ENCODE measurements at places on chromosomes 1 and 21. TPM values are rescaled to one million over a fixed set of nuclear protein-coding genes. Genes with fewer than 3 reads are reported as not detected.

- no peak for DNase-seq
These were observed 78.5 kb downstream of the ARHGEF10L start for GRCh38 chr1:17617787-17618557.

DNA sequence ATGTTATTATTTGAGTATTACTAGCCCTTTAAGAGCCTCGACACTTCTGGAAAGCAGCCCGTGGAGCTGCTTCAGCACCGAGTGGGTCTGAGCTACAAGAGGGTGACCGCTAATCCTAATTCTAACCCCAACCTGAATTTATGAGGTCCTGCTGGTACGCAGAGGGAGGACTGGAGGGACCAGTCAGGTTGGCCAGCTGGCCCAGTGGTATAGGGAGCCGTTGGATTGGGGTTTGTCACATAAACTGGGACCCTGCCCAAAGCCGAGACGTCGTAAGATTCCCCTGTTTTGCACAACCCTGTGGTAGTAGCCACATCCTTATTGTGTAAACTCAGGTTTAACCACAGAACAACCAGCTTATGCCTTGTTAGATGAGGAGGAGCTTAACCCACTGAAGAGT, 60.8 kb upstream of the F3 start:
- no peak for DNase-seq

- DNase-seq, result peak; percentile 82
These were observed 109.6 kb upstream of the DPYD start for GRCh38 chr1:98030483-98030882.

DNA sequence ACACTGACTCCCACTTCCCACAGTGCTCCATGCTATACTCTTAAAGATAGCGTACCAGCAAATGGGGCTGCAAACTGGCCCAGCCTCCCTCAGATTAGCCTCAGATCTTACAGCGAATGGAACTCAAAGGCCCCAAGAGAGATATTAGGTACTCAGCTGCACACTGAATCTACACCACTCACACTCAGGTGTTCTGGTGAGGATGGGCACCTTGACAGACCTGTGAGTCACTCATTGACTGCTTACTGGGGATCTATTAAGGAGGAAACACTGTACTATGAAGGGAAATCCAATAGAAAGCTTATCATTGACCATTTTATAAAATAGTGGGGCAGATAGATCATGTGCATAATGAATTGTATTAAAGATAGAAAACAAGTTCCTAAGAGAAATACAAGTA, 164.3 kb upstream of the ATP1B1 start:
- no peak for DNase-seq

- peak; percentile 76 for DNase-seq
These were observed 18.8 kb downstream of the ADGRB2 start for GRCh38 chr1:31745096-31745945.

DNA sequence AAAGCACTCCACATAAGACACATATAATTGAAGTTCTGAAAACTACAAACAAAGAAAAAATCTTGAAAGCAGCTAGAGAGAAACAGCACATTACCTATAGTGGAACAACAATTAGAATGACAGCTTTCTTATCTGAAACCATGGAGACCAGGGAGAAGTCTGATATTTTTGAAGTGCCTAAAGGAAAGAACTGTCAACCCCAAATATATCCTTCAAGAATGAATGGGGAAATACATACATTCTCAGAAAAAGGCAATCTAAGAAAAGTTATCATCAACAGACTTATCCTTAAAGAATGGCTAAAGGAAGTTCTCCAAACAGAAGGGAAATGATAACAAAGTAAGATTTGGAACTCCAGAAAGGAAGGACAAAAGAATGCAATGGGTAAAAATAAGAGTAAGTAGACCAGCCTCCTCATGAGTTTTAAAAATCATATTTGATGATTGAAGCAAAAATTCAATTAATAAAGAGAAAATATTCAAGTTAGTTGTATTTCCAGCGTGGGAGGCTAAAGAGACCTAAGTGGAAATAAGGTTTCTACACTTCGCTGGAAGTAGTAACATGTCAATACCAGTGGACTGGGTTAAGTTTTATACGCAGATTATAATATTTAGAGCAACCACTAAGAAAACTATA, 170.8 kb upstream of the SAMSN1 start:
- no peak for DNase-seq

GRCh38 chr1:188386161-188386560, 1557.4 kb downstream of the PLA2G4A start:
- no peak for DNase-seq

GRCh38 chr1:62325081-62325480, 5.8 kb upstream of the KANK4 start:
- no peak for DNase-seq

DNA sequence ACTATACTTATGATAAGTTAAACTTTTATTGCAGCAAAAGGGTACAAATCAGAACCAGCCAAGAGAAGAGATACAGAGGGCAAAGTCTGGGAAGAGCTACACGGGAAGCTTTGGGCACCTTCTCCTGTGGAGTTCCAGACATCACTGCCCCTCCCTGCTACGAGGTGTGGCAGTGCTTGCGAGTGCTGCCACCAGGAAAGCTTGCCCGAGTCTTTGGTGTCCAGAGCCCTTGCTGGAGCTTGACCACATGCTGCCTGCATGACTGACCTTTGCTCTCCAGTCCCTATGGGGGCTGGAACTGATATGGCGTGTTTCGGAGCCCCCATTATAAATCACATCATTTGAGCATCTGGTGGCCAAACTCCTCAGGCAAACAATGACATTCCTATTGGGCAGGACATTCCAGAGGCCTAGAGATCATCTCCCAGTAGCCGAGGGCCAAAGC, 23.4 kb downstream of the PLEKHO1 start:
- DNase-seq, result no peak

GRCh38 chr1:12596007-12596821, 21.8 kb downstream of the DHRS3 start:
- peak; percentile 96 for DNase-seq

GRCh38 chr1:58502519-58502918, 44.0 kb downstream of the OMA1 start:
- DNase-seq, result no peak

DNA sequence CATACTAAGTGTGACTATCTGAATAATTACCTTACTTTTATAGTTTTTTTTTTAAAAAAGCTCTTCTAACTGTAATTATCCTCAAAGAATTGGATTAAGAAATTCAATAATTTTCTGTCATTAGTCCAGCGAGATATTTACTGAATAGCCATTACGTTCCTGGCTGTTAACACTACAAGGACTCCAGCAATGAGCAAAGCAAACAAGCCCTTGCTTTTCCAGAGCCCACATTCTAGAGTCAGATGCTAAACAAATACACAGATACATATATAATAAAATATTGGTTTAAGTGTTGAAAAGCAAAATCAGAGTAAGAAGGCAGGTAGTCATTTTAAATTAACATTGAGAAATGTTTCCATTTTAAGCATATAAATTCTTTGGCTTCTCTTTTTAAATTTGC, 118.4 kb downstream of the ATF6 start:
- no peak for DNase-seq

GRCh38 chr1:193794239-193794638, 607.8 kb upstream of the B3GALT2 start:
- no peak for DNase-seq

GRCh38 chr1:151907363-151908139, 1.8 kb downstream of the THEM4 start:
- DNase-seq, result no peak

GRCh38 chr1:30338765-30339164, 384.6 kb downstream of the MATN1 start:
- DNase-seq, result no peak

DNA sequence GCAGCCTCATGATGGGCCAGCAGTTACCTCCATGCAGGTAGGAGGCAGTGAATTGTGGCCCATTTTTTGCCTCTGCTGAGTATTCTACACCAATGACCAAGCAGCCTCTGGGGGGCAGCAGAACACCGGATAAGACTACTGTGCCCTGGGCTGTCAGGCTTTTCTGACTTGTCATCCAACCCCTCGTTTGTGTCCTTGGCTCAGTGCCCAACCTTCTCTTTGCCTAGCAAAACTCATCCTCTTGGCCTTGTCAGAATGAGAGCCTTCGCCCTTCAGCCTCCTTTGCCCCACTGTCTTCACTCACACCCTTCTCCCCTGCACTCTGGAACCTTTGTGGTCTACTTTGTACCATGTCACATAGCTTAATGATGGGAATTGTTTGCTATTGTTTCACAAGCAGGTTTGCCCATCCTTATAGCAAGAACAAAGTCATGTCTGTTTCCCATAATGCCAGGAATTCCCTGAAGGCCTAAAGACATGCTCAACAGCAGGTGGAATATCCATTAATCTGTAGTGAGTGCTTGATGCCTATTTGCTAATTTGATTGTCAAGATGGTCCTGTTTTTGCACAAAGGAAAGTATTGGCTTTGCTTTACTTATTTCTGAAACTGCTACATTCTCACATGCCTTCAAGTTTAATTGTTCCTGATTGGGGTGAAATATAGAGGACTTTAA, 255.9 kb downstream of the HHAT start:
- peak; percentile 56 for DNase-seq

DNA sequence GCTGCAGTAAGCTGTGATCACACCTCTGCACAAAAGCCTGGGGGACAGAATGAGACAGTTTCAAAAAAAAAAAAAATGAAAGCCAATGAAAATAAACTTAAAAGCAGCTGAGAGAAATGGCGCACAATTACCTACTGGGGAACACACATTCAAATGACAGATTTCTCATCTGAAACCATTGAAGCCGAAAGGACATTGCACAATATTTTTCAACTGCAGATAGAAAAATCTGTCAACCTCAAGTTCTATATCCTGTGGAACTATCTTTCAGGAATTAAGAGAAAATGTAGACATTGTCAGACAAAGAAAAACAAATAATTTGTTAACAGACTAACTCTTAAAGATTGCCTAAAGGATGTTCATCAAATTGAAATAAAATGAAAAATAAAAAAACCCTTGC, 442.8 kb downstream of the MATN1 start:
- no peak for DNase-seq

- DNase-seq, result peak; percentile 71
These were observed 267.2 kb upstream of the SGIP1 start for GRCh38 chr1:66266756-66267155.

- DNase-seq, result no peak
These were observed 6.4 kb downstream of the PBX1 start for GRCh38 chr1:164565357-164565756.

- no peak for DNase-seq
These were observed 44.4 kb downstream of the PTPN14 start for GRCh38 chr1:214506972-214507431.

DNA sequence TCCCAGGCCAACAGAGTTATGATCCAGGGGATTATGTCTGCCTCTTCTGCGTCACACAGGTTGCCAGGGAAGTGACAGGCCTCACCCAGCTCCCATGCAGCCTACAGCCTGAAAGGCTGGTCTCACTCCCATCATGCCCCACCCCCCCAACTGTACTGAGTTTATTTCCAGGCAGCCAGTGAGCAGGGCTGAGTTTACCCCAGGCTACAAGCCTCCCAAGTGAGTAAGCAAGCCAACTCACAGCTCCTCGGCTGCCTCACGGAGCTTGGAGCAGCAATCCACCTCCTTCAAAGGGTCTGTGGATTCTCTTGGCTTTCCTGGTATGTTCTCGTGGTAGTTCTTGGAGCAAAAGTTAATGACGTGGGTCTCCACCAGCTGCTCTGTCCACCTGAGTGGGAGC, 1147.6 kb upstream of the ADGRL4 start:
- no peak for DNase-seq

DNA sequence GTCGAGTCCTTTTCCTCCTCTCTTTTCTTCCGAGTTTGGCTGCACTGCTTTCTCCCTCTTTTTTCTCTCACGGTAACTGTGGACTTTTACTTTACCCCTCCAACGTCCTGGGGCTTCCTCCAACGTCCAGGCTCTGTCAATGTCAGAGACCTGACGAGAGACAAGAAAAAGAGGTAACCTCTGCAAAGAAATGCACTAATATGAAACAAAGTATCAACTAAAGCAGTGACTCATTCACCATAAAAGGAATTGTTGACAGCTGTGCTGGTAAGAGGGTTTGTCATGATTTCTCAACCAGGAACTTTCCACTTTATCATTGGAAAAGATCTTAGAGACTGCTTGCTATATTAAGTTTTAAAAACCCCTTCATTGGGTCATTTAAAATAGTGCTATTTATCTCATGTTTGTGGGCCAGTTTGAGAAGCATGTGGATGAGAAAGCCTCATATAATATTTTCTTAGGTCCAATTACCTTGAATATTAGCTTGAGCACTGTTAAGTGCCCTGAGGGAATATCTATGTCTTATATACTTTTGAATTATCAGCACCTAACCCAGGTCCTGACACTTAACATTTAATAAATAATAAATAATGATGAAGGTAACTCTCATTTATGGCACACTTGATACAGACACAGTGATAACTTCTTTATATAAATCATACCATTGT, at the start of gene GBP2:
Gene GBP2, minus strand, starts transcription at position 202 of the 668 bp plus-strand sequence. CDS start 4,148 bp downstream, outside the sequence.
- peak; percentile 79 for DNase-seq

- DNase-seq, result no peak
These were observed 88.8 kb downstream of the MRPL39 start for GRCh38 chr21:25518491-25518911.

DNA sequence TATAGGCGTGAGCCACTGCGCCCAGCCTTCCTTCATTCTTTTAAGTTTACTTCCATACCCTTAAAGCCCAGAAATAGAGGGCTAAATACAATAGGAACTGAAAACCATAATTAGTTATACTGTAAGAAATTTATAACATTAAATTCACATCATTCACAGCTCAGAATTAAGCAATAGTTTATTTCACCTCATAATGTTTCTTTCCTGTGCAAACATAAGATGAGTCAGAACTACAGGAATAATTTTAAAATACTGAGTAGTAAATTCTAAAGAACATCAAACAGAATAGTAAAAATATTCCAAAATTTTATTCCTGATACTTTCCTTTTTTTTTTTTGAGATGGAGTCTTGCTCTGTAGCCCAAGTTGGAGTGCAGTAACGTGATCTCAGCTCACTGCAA, 24.1 kb downstream of the POGZ start:
- DNase-seq, result no peak

DNA sequence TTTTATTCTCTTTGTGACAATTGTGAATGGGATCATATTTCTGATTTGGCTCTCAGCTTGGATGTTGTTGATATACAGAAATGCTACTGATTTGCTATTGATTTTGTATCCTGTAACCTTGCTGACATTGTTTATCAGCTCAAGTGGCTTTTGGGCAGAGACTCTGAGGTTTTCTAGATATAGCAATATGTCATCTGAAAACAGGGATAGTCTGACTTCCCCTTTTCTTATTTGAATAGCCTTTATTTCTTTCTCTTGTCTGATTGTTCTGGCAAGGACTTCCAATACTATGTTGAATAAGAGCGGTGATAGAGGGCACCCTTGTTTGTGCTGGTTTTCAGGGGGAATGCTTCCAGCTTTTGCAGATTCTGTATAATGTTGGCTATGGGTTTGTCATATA, 150.8 kb downstream of the FASLG start:
- no peak for DNase-seq

The SIM2 gene
- total RNA-seq, result not detected

The OR6F1 gene
- not detected for total RNA-seq

The MARK1 gene
- 0.65 TPM for total RNA-seq

The LYPD8 gene
- not detected for total RNA-seq

The ELF3 gene
- not detected for total RNA-seq

The CFHR1 gene
- total RNA-seq, result not detected

The PGBD5 gene
- 0.60 TPM for total RNA-seq

The TMPRSS15 gene
- not detected for total RNA-seq

The F13B gene
- under 0.01 TPM for total RNA-seq

The SAMD11 gene
- total RNA-seq, result not detected

The PGLYRP3 gene
- total RNA-seq, result not detected
